Stimulated activated CD8-positive, alpha-beta memory T cell treated with anti-CD3 and anti-CD28 coated beads, Interleukin-15, amount 100 ng/mL, for 4 hours (primary cell): ENCODE measurements at places on chromosomes 12 and 14.

- DNase-seq, result no peak
Measured at GRCh38 chr14:59022144-59022543, 166.3 kb upstream of the DAAM1 start.

DNA sequence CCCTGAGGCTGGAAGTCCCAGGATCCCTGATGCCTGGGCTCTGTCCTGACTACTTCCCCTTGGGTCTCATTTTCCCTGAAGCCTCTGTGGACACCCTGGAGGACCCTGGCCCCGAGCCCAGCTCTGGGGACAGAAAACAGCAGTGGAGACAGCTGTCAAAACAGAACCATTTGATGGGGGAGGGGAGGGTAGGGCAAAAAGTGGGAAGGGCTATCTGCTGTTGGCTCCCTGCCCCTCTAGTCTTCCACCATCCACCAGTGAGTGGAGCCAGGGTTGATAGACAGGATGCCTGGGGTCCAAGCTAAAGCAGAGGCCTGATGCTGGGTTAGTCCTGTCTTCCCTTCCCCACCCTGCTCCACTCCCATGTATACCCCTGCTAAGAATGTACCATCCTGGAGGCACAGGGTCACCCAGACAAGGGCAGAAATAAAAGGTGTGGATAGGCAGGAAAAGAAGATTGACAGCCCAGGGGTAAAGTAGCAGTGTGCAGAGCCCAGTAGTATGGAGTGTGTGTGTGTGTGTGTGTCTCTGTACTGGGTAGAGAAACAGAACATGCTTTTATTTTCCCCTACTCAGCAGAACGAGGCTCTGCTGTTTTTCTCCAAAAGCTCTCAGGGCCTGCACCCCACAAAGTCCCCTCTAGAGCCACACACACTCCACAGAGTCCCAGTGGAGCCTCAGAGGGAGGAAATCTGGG is 9.8 kb downstream of the ZNF385A start:
- no peak for DNase-seq

GRCh38 chr12:18250313-18250916 is 10.9 kb upstream of the PIK3C2G start:
- DNase-seq, result no peak

GRCh38 chr14:53149668-53150316 is 3.3 kb downstream of the DDHD1 start:
- no peak for DNase-seq

DNA sequence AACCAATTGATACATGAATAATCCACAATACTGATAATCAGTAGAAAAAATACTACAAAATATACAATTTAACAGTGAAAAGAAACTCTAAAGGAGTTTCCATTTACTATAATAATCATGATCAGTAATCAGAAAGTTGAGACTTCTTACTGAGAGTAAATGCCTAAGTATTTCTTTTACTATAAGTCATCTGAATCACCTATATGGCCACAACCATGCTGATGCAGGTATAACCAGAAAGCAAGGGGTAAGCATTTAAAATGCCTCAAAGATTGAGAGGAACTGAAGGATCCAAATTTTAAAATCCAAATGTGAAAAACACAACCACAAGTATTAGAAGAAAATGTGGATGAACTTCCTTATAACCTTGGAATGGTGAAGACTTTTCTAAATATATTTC is 23.4 kb downstream of the CDK17 start:
- DNase-seq, result no peak

- DNase-seq, result no peak
Measured at GRCh38 chr12:70660620-70661219, 23.5 kb upstream of the PTPRB start.

DNA sequence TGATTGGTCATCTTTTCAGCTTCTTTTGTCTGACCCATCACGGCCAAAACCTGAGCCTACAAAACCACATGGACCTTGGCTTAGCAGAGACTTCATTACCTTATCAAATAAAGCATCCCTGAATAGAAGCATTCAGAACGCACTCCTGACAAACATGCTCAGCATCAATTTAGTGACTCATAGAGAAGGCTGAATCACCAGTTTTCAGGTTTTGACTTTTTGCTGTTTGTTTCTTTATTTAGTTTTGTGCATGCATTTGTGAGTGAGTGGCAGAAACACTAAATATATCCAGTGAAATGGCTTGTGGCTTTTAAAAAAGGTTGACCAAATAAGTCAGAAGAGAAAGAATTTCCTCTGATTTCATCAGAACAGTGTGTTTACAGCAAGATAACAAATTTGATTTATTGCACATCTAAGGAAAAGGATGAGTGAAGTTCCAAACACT is 19.0 kb upstream of the OVCH1 start:
- no peak for DNase-seq

DNA sequence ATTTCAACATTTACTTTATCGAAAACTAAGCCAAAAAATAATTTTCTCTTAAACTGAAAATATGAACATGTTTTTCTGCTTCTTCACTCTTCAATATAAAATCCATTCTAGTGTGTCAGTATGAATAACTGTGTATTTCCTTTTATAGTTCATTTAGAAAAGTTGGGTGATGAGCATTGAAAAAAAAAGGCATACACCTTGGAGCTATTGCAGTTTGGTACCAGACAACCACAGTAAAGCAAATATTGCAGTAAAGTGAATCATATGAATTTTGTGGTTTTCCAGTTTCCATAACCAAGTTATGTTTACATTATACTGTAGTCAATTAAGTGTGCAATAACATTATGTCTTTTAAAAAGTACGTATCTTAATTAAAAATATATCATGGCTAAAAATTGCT is 195.0 kb upstream of the FOXG1 start:
- no peak for DNase-seq

GRCh38 chr14:61501714-61502458 is 180.5 kb downstream of the PRKCH start:
- DNase-seq, result no peak

DNA sequence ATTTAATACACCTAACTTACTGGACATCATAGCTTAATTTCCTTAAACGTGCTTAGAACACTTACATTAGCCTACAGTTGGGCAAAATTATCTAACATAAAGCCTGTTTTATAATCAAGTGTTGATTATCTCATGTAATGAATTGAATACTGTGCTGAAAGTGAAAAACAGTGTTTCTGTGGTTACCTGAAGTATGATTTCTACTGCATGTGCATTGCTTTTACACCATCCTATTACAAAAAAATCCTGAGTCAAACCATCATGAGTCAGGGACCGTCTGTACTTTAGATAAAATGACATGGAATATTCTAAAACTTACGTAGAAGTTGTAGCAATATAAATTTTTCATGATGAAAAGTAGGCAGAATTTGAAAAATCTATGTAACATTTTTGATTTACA is 32.8 kb downstream of the TBC1D15 start:
- DNase-seq, result no peak

GRCh38 chr12:67331828-67332227 is 62.7 kb downstream of the CAND1 start:
- no peak for DNase-seq

- peak; percentile 47 for DNase-seq
Measured at GRCh38 chr12:112937741-112938719, at the start of gene OAS3. Gene OAS3 (plus strand): TSS chr12:112938474. CDS start chr12:112938531, 57 bp downstream.

DNA sequence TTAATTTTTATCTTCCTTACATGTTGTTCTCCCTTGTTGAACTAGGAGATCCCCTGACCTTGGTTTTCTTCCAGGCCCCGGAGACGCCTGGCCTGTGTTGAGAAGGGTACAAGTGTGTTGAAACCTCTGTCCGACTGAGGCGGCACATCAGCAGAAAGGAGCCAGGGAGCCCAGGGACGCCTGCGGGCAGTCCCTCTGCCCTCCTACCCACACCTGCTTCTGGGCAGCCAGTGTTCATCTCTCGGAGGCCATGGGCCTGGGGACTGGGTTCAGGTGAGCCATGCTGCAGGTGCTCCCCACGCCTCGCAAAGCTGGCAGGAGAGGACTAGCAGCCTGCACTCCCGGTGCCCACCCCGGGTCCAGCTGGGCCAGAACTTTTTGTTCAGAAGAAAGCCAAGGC is 39.9 kb upstream of the EIF5 start:
- DNase-seq, result no peak

DNA sequence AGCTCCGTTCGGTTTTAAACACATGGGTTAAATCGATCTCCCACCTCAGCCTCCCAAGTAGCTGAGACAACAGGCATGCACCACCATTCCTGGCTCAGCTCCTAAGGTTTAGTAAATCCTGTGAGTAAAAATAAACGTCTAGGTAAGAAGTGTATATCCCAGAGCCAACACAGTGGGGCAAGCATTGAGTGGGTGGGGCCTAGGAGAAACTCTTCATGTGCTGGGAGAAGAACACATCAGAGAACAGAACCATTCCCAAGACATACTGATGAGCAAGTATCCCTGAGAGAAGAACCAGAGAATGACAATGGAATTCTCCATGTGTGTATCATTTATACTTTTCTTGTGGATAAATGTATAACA is 86.3 kb downstream of the SEC23A start:
- DNase-seq, result no peak

GRCh38 chr12:127398016-127398710 is 868.8 kb upstream of the TMEM132C start:
- DNase-seq, result no peak

DNA sequence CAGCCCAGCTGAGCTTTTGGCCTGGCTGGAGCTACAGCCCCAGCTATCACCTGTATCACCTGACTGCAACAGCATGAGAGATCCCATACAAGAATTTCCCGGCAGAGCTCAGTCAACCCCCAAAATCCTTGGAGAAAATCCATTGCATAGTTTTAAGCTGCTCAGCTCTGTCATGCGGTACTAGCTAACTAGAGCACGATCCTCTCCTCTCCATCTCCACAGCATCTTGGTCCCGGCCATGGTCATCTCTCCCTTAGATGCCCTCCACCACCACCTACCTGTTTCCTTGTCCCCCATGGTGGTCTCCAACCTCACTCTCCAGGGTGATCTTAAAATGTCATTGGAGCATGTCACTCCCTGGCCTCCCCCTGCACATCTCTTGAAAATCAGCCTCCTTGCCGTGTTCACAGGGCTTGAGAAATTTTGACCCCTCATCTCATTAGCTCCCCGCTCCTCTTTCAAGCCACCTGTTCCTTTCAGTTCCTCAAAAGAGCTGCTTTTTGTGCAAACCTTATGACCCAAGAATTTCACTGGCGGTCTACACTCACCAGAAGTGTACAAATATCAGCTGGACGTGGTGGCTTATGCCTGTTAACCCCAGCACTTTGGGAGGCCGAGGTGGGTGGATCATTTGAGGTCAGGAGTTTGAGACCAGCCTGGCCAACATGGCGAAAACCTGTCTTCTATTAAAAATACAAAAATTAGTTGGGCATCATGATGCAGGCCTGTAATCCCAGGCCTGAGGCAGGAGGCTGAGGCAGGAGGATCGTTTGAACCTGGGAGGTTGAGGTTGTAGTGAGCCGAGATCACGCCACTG is 8.1 kb upstream of the CLMN start:
- DNase-seq, result no peak

DNA sequence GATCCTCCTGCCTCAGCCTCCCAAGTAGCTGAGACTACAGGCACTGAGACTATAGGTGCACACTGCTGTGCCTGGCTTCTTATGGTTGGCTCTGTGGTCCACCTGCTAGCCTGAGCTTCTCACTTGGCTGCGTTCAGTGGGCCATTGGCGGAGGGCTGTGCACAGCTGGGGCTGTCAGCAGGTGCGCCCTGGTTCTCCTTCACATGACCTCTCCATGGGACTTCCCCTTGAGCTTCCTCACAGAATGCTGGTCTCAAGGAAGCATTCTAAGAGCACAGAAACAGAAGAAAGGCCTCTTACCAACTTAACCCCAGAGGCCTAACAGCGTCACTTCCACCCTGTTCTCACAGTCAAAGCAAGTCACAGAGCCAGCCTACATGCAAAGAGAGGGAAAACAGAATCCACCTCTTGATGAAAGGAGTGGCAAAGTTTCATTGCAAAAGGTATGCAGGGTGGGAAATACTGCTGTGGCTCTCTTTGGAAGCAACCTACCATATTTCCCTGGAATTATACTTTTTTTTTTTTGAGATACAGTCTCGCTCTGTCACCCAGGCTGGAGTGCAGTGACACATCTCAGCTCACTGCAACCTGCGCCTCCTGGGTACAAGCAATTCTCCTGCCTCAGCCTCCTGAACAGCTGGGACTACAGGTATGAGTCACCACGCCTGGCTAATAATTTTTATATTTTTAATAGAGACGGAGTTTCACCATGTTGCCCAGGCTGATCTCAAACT is 9.3 kb downstream of the RILPL2 start:
- DNase-seq, result no peak

DNA sequence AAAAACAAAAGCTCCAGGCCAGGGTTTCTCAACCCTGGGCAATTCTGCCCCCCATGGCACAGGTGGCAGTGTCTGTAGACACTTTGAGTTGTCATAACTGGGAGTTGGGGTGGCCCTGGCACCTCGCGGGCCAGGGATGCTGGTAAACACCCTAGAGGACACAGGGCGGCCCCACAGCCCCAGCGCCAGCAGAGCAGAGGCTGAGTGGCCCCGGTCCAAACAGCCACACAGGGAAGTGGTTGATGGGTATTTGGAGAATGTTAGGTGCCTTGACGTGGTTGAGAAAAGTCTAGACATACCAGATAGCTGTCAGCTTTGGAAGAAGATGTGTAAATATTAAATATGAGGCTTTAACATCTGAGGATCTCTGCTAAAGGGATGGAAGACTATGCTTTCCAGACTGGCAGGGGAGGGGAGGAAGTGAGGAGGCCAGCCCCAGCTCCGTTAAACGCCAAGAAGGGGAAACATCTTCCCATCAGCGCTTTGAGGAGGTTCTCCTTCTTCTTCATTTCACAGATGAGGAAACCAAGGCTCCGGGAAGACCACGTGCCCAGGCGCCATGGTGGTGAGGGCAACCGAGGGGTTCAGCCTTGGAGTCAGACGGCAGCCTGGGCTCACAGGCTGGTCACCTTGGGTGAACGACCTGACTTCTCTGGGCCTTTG is 103.7 kb downstream of the SCARB1 start:
- DNase-seq, result no peak

- peak; percentile 62 for DNase-seq
Measured at GRCh38 chr12:6950811-6951540, at the start of gene PTPN6. Gene PTPN6 (plus strand): TSS chr12:6951356. CDS start chr12:6951513, 157 bp downstream.

- no peak for DNase-seq
Measured at GRCh38 chr14:41900644-41901043, 294.0 kb downstream of the LRFN5 start.

GRCh38 chr12:78795934-78796445 is 68.6 kb upstream of the SYT1 start:
- no peak for DNase-seq

DNA sequence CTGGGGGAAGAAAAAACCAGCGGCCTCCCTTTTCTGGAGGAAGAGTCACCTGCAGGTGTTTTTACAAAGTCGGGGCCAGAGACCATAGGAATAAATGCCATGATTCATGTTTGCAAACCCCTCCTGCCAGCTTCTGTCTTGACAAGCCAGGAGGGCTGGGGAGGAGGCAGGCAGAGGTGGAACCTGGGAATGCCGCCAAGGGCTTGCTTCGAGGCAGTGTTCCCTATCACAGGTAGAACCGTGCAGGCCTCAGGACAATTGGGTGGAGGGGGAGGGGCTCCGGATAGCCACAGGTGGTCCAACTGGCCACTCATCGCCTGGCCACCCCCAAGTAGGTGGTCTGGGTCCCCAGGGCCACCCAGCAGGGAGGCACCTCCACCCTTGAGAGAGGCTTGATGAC is 14.2 kb upstream of the DLK1 start:
- DNase-seq, result no peak

GRCh38 chr14:88025313-88025712 is 20.4 kb downstream of the GPR65 start:
- DNase-seq, result no peak
